Muscle of leg (tissue), 16 donors: ENCODE measurements at places on chromosomes 3 and 15.

- no peak for DNase-seq
Observed at GRCh38 chr3:196992461-196993065, 23.9 kb upstream of the PIGZ start.

DNA sequence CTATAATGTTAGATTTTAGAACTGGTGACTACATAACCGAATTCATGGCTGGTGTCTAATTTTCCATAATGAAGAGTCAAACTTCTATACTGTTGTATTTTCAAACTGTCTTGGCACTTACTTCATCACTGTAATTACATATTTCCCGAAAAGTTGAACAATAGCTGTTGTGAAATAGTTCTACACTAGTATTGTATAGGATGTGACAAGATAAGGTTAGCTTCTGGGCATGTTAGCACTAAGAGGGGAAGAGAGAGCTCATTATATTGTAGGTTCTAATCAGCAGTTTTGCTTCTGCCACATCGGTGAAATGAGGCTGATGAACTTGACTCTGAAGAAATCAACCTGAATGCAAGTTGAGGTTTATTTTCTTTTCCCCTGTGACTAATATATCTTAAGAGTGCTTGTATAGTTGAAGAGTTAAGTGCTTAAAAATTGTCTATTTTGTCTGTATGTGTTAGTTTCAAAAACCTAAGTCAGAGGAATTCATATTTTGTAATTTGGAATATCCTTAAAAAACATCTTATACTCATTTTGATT is 8.9 kb downstream of the GYG1 start:
- no peak for DNase-seq

GRCh38 chr15:83064859-83065258 is 2.2 kb downstream of the BTBD1 start:
- no peak for DNase-seq

GRCh38 chr3:135159681-135160247 is 364.7 kb downstream of the EPHB1 start:
- no peak for DNase-seq

- DNase-seq = no peak
Observed at GRCh38 chr15:72197460-72198355, at the start of gene GRAMD2A. Gene GRAMD2A, minus strand, starts transcription at chr15:72197787.

GRCh38 chr3:25473246-25473645 is 45.2 kb downstream of the RARB start:
- DNase-seq = no peak

DNA sequence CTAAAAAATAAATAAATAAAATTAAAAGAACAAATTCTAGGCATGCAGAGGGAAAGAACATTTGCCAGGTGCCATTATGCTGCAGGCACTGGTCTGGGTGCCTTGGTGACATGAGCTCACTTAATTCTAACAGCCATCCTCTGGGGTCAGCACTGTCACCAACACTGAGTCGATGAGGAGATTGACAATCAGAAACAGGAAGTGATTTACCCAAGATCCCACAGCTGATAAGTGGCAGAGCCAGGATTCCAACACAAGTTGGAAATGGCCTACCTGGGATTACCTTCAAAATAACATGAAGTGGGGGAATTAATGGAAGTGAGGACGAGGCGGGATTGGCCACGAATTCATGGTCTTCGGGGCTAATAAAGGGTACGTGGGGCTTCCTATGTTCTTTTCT is 3.6 kb downstream of the PLIN1 start:
- no peak for DNase-seq

- peak; percentile 5 for DNase-seq
Observed at GRCh38 chr3:159356606-159357005, 554.8 kb downstream of the MFSD1 start.

DNA sequence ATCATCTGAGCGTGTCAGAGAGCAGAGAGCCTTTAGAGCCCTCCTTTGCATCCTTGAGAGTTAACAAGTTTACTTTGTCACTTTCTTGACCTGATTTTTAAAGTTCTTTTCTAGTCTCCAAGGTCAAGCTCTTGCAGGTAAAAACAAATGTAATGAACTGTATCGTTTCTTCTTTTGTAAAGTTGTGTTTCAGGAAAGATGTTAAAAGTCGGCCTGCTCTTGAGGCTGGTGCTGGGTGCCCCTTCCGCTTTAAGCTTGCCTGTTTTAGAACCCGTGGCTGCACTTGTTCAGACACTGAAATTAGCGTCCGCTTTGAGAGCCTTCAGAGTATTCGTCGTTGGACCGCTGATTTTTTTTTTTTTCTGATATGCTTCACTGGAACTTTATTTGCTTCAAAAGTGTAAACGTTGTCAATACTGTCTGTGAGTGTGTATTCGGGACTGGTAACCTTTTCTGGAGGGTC is 52.6 kb upstream of the ULK4 start:
- peak; percentile 84 for DNase-seq

GRCh38 chr3:172211123-172211522 is 171.7 kb downstream of the FNDC3B start:
- no peak for DNase-seq

GRCh38 chr3:105401691-105402149 is 35.0 kb downstream of the ALCAM start:
- no peak for DNase-seq

GRCh38 chr3:143066033-143066432 is 53.5 kb upstream of the CHST2 start:
- DNase-seq = peak; percentile 11

- DNase-seq = peak; percentile 30
Observed at GRCh38 chr3:73685061-73685460, 60.3 kb upstream of the PDZRN3 start.

DNA sequence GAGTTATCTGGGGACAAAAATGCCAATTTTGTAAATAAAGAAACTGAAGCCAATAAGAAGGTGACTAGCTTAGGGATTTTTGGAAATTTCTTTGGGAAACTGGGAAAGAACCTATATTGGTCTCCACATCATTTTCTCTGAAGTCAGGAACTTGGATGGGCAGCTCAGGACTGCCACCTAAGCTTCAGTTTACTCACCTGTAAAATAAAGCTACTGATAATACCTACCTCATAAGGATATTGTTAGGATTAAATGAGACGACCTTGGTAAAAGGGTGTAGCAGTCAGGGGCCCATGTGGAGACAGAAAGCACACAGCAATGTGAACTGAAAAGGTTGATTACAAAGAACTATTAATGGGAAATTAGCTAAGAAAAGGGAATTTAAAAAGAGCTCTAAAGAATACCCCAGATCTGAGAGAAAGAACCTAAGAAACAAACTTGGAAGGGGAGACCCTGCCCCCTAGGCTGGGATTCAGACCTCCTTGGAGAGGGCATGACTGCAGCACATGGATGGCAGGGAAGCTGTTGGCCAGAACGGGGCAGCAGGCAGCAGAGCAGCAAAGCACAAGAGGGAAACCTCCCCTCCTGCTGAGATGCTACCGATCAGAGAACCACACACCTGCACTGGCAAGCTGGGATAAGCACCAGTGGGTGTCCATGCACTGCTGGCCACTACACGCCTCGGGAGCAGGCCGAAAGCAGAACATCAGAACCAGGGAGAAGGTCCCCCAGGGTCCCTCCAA is 83.7 kb upstream of the THBS1 start:
- no peak for DNase-seq

GRCh38 chr3:15520185-15520584 is 1.3 kb downstream of the COLQ start:
- no peak for DNase-seq

DNA sequence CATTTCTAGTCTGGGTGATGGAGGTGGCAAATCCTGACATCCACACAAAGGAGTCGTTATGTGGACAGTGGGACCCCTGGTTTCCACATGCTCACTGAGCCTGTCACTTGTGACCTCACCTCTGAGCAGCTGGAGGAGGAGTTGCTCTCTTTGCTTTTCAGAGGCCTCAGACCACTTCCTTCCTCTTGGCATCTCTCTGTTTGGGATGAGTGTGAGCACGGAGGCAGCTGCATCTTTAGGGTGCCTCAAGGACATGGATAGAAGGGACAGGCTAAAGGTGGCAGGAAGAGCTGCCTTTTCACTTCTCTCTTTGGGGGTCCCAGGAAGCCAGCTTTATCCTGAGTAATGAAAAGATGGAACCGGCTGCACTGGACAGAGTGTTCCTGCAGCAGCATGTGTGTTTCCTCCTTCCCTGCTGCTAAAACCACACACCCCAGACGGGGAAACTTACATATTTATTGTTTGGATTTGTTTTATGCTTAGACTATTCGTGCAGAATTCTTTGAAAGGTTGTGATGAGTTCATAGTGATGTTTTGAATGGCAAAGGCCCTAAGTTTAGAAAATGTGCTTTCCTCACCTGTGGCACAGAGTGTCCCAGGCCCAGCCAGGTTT is 31.8 kb downstream of the GPR171 start:
- peak; percentile 60 for DNase-seq

DNA sequence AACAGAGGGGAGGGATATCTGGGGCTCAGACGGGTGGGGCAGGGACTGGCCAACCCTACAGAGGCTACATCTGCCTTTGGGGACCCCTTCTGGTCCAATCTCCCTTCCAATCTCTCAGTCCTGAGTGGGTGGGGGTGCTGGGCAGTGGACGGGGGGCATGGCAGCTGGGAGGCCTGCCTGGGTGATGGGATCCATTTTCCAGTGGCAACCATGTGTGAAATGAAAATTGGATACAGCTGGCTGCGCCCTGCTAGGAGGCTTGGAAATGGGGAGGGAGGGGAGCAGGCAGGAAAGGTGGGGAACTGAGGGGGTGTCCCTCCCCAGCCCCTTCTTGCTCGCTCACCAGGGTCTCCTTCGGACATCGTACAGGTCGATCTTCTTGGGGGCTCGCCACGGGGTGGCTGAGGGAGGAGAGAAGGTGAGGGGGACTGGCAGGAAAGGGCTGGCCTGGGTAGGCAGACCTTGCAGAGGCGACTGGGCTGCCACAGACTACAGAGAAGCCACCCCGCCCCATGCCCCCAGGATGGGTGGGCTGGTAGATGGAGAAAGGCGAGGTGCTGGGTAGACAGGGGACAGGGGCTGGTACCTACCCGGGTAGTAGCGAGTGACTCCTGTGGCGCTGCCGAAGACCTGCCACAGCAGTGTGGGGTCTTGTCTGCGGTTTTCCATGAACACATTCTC is 21.2 kb upstream of the TMEM115 start:
- DNase-seq = no peak

DNA sequence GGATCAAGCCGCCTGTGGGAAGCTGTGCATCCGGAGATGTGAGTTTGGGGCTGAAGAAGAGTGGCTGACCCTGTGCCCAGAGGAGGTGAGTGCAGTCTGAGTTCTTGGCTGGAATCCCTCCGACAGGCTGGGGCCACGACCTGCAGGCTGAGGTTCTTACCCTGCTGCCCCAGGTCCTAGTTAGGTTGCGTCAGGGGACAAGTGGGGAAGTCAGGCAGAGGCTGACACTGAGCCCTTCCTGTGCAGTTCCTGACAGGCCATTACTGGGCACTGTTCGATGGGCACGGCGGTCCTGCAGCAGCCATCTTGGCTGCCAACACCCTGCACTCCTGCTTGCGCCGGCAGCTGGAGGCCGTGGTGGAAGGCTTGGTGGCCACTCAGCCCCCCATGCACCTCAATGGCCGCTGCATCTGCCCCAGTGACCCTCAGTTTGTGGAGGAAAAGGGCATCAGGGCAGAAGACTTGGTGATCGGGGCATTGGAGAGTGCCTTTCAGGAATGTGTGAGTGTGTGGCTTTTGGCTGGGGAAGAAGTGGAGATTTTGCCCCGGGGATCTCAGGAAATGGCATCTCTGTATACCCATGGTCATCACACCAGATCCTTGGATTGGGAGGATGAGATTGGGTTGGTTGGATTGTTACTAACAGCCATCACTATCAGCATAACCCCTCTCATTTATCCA is 1.3 kb downstream of the PPM1M start:
- no peak for DNase-seq

- DNase-seq = no peak
Observed at GRCh38 chr3:138112362-138112761, 3.0 kb downstream of the DZIP1L start.

DNA sequence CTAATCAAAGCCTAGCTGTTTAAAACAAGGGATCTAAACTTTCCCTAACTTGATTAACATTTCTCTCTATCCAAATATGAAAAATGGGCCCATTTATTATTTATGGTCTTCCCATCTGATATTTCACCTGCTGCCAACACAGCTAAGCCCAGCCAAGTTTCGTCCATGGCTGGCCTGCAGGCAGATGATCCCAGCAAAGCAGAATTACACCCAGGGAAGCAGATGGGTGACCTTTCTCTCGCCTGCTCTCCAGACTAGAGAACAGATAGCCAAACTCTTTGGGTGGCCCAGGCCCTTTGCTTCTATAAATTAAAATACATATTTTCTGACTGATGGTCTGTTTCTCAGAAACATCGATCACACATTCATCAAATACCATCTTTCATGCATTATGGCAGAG is 1038.8 kb downstream of the AGBL1 start:
- DNase-seq = peak; percentile 58

GRCh38 chr3:73207946-73208440 is 146.5 kb downstream of the EBLN2 start:
- DNase-seq = no peak

DNA sequence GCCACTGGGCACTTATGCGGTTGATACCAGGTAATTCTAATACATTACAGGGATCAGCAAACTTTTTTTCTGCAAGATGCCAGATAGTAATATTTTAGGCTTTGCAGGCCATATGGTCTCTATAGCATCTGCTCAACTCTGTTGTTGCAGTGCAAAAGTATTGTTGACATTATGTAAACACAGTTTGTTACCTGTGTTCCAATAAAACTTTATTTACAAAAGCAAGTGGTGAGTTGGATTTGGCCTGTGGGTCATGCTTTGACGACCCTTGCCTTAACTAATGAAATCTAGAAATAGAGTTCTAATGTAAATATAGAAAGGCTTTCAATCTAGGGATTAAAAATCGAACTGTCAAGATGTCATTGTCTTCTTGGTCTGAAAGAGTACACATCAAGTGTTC is 44.4 kb downstream of the PIK3CA start:
- no peak for DNase-seq

- DNase-seq = no peak
Observed at GRCh38 chr3:177647341-177647740, 450.1 kb upstream of the TBL1XR1 start.

- no peak for DNase-seq
Observed at GRCh38 chr3:24240306-24240705, 254.3 kb downstream of the THRB start.

DNA sequence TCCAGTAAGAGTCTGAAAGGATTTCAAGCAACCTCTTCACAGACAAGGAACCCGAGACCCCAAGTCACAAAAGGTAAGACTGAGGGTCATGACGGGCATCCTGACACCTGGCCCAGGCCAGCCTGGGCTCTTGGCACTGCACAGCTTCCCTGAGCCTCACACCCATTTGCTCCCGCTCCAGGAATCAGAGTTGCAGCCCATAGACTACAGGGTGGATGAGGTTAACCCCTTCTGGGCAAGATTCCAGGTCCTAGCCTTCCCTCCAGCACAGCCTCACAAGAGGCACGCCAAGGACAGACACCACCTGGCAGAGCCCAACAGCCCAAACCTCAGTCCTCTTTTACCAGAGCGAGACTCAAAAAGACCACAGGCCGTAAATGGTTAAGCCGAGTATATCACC is 36.2 kb downstream of the RBPMS2 start:
- DNase-seq = peak; percentile 36

DNA sequence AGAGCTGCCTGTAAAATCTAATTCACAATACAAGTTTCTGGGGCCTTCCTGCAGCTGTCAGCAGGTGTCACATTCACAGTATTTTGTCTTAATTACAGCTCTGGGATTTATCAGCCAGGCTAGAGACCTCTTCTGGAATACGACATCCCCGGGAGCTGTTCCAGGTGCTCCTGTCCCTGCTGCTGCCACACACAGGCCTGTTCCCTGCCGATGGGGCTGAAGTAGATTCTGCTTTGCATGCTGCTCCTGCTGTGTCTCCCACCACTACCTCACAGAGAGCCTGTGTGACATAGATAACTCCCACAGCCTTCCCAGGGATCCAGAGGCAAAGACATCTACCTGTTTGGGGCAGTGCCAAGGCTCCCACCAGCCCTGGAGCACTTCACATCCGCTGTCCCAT is 20.4 kb downstream of the COLQ start:
- no peak for DNase-seq
